ENCODE measurements at places on chromosomes 12 and 14.

DNA sequence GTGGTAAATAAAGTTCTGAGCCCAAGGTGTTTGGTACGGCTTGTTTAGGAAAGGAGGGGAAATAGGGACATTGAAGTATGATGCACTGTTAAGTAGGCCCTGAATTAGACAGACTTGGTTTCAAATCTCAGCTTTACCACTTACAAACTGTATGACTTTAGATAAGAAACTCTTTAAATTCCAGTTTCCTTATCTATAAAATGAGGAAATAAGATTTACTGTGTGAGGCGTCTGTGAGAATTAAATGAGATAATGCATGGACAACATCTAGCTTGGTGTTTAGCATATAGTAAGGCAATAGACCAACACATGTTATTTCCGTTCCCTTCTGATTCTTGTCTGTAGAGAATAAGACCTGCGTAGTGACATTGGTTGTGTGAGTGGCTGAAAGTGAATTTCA is 7.0 kb downstream of the NCKAP1L start:
- DNase-seq, result no peak

- DNase-seq, result no peak
Observed at GRCh38 chr12:14048941-14049545, 67.6 kb upstream of the GRIN2B start.

GRCh38 chr12:64733857-64734256 is 25.3 kb downstream of the GNS start:
- DNase-seq, result no peak

DNA sequence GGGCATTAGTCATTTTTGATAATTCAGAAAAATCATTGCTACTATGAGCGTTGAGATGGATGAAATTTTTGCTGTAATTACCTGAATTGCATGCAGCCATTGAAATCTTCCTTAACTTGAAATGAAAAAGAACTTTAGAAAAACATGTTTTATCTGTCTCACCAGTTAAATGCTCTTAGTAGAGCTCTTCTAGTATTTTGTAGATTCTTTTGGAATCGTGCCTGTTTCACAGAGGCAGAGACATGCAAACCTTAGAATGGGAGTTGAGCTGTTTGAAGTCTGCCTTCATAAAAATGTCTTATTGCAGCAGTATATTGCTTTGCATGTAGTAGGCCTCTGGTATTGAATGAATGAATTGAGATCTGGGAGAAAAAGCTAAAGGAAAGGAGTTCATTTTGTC is 4.2 kb downstream of the PEX5 start:
- DNase-seq, result no peak

- no peak for DNase-seq
Observed at GRCh38 chr14:77580477-77580876, 36.0 kb downstream of the SPTLC2 start.

DNA sequence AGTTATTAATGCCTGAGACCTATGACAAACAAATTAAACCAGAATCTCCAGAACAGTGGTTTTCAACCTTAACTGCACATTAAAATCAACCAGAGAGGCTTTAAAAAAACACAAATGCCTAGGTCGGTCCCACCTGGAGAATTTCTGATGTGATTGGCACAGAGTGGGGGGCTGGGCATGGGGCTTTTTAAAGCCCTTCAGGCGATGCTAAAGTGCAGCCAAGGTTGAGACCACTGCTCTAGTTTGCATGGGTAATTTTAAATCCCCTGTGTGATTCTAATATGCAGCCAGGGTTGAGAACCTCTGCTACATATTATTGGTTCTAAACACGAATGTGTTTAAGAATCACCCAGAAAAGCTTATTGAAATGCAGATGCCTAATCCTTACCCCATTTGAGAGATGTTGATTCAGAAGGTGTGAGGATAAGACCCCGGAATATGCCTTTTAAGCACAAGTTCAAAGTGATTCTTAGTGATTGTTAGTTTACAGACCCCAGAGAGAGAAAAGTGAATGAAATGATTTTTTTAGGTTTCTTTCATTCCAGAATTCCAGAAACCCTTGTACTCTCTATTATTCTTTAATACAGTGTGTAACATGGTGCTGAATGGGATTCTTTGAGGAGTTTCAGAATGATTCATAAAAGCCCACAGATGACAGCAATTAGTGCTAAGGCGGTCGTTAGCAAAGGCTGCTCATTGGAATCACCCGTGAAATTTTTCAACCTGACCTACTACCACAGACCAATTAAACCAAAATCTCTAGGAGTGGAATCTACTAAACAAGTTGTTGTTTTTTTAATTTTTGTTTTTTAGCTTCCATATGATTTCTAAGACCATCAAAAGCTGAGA is 44.9 kb downstream of the LIN7A start:
- no peak for DNase-seq
